Right atrium auricular region (tissue), 2 donors: ENCODE measurements at places on chromosomes 6 and 20.

- no peak for DNase-seq
Measured at GRCh38 chr6:84516154-84516553, 248.2 kb downstream of the TBX18 start.

- DNase-seq, result no peak
Measured at GRCh38 chr6:24831771-24832716, 33.3 kb upstream of the ARMH2 start.

DNA sequence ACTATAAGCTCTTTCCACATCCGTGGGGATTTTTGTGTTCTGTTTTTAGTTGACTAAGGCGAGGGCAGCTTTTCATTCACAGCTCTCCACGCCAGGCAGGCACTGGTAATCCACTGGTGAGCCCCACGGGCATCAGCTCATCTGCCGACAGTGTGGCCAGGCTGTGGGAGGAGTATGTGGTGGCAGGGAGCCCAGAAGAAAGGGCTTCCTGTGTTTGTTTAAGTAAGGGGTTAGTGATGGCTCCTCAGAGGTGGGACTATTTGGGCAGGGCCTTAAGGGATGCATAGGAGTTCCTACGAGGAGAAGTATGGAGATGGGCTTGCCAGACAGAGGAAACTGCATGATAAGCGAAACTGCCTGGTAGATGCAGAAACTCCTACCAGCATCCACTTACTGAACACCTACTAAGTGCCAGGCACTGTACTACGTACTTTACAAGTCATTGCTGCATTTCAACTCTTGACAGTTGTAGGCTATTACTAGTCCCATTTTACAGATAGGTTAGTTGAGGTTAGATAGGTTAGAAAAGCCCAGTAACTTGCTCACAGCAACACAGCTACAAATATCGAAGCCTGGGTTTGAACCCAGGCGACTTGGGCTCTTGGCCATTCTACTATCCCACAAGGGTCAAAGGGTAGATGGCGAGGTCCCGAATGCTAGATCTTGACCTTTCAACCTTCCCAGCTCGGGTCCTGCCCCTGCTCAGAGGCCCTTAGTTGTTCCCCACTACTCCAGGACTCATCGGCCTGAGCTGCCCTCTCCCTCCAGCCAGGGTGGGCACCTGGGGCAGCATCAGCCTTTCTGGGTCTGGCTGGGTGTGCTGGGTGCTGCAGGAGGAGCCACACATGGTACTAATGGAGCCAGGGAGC lies 55.1 kb downstream of the CEBPB start:
- DNase-seq, result no peak

DNA sequence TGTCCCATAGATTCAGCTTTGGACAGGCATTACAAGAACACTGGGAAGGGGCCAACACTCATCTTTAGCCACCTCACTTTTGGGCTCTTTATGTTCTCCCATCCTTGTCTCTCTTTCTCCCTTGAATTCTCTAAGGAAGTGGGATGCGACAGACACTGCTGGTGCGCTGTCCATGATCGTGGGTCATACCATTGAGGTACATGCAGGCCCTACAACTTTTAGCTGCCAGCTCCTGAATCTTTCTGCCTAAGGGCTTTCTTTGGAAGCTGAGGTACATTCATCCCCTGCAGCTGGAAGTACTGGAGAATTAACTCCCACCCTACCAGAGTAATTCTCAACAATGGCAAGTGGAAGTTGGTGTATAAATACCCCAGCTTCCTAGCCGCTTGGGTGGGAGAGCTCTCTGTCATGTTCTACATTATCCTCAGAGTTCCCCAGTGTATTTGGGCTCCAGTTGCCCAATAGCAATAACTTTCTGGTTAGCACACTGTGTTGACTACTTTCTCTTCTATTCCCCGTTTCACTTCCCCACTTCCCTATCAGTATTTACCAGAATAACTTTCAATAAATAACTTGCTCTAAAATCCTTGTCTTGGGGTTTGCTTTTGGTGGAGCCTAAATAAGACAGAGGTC lies 309.4 kb upstream of the RNF24 start:
- DNase-seq, result peak; percentile 28

- DNase-seq, result no peak
Measured at GRCh38 chr6:154403788-154404187, 47.2 kb upstream of the IPCEF1 start.

DNA sequence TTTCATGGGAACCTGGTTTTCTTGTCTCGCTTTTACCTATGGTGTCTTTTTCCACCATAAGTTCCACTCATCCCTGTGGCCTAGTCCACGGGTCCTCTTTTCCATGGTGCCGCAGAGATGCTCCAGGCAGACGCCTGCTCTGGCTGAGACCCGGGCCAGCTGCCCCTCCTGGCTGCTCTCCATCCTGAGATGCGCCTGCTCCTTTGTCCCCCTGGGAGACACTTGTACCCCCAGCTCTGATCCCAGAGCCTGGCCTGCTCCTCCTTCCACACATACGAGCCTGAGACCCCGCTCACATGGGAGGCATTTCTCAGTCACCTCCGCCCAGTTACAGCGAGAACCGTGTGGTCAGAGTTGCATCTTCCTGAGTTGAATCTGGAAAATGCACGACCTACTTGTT lies 29.6 kb downstream of the RNASET2 start:
- DNase-seq, result no peak

DNA sequence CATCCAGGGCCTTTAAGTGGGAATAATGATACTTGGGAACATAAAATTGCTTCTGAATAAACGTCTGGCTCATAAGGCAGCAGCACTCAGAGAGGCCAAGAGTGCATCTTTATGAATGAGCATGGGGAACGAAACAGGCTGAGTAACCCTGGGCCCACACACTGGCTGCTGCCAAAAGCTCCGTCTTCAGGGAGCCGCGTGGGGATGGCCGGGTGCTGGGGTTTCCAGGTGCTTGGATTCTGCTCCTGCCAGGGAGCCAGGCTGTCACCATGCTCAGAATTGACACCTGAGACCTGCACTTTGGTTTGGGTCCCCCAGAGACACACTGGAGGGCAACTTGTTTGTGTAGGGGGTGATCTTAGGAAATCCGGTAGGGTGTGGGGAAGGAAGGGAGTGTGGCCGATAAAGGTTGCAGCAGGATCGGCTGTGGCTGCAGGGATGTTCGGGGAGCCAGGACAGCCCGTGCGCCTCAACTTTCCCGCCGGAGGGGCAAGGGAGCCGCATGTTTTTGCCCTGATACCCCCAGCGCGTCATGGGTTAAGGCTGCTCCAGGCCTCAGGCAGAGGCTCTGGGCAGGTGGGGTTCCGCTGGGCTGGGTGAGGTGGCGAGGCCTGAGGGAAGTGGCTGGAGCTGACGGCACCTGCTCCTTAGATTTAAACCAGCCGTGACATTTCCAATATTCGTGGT lies 101.8 kb downstream of the YTHDF1 start:
- no peak for DNase-seq

DNA sequence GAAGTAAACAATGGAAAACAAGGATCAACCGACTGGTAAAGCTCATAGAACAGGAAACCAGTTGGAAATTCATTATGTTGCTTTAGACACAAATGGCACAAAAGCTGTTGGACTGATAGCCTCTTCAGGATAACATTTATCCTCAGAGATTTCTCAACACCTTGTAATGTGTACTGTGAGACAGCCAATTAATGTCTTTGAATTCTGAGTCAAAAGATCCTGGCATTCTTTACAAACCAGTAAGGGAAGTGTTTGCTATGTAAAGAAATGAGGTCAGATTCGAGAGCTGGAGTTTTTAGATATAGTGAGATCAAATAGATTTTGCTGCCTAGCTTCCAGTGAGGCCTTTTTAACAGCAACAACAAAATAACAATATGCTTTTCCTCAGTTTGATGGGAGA lies 439.2 kb downstream of the C6orf118 start:
- no peak for DNase-seq

- DNase-seq, result no peak
Measured at GRCh38 chr6:7431674-7432390, 42.2 kb downstream of the RIOK1 start.

GRCh38 chr6:144585217-144585814 lies 300.2 kb downstream of the UTRN start:
- no peak for DNase-seq

- DNase-seq, result no peak
Measured at GRCh38 chr20:25032065-25032477, 25.9 kb downstream of the ACSS1 start.

- DNase-seq, result no peak
Measured at GRCh38 chr6:45738057-45738455, 277.6 kb downstream of the CLIC5 start.

GRCh38 chr6:13445005-13445743 lies 42.2 kb downstream of the GFOD1 start:
- no peak for DNase-seq

- no peak for DNase-seq
Measured at GRCh38 chr6:25056130-25056529, 120.4 kb upstream of the RIPOR2 start.

- DNase-seq, result no peak
Measured at GRCh38 chr6:18509871-18510643, 122.9 kb downstream of the RNF144B start.

DNA sequence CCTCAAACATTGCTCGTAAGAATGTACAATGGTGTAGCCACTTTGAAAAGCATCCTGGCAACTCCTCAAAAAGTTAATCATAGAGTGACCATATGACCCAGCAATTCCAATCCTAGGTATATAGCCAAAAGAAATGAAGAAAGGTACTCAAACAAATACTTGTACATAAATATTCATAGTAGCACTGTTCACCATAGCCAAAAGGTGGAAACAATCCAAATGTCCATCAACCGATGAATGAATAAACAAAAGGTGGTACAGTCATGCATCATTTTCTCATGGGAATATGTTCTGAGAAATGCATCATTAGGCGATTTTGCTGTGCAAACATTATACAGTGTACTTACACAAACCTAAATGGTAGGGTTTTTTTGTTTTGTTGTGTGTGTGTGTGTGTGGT lies 74.4 kb upstream of the TBC1D7 start:
- DNase-seq, result no peak

DNA sequence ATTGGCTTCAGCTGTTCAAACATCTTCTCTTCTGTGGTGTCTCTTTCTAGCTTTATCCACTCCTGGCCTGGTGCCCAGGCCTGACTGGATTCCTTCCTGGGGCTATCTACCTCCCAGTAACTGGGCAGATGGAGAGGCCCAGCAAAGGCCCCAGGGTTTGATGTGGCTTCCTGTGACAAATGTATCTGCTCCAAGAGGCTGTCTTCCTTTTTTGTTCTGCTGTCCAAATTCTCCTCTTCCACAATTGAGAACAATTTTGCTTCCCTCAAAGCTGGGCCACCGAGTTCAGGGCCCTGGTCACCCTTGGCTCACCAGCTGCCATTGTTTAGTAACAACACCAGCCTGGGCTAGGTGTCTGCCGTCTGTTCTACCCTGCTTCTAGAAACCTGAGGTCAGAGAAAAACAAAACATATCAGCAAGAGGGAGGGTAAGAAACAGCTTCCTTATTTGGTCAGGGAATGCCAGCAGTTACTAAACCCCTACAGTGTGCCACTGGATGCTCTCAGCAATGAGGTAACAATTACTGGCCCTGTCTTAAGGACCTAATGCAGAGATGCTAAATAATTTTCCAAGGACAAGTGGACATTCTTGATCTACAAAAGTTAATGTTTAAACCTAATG lies 3.9 kb downstream of the ZFP57 start:
- DNase-seq, result no peak

DNA sequence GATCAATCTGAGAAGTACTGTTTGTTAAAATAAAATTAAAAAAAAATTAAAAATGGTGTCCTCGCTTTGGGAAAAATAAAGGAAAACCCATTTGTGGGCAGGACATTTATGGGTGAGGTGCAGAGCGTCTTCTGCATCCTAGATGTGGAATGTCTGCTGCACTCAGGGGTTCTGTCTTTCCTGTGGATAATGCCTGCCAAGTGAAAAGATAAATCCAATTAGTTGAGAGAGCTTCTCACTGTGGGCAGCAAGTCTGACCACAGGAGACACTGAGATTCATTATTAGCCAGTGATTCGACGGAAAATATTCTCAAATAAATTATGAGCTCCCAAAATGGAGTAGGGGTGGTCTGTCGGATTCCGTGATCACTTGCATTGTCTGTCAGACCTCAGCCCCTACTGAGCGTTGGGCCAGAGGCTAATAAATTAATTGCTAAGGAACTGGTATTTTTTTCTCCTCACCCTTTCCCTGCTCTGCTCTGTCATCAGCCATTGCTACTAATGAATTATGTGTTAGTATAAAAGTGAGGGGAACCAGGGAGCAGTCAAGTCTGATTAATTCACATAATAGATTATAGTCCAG lies 10.0 kb downstream of the GMPR start:
- no peak for DNase-seq

- DNase-seq, result no peak
Measured at GRCh38 chr20:32456869-32457478, 98.8 kb downstream of the ASXL1 start.

DNA sequence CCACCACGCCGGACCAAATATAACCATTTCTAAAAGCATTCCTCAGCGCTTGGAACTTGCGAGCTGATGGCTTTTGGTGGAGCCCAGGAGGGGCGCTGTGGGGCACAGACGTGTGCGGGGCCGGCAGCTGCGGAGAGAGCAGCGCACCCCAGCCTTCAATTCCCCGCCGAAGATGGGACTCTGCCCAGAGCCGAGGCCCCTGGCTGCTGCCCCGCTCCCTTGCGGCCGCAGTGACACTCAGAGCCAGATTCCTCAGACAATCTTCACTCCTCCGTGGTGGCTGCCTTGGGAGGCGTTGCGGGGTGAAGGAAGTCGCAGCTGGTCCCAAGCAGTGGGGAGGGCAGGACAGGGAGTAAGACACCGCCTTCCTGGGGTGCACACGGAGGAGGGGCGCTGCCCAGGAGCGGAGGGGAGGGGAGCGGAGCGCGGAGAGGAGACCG lies 87.7 kb downstream of the TMEM242 start:
- DNase-seq, result peak; percentile 75

- no peak for DNase-seq
Measured at GRCh38 chr6:71410164-71410566, 121.6 kb downstream of the OGFRL1 start.

DNA sequence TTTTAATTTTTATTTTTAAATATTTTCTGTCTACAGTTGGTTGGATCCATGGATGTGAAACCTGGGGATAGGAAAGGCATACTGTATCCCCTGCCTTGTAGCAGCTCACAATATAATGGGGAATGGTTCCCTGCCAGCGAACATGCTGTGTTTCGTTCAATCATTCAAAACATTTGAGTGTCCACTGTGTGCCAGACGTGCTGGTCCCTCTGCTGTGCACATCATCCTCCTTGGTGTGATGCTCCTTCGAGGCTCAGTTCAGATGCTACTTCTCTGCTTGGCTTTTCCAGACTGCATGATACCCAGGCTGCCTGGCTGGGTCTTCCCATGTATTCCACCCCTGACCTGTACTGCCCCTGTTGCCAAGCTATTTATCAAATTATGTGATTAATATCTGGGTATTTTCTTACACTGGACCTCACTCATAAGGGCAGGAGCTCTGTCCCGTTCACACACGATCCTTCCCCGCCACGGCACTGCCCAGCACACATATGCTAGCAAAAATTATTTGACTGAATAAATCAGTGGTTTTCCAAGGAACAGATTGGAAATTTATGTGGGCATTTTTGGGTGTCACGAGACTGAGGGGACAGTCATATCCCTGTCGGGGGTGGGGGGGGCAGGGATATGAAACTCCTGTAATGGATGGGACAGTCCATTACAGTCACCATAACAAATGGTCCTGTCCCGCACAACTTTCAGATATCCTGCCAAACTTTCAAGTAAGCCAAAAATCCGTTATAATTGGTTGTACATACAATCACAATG lies 4.9 kb downstream of the SDCBP2 start:
- DNase-seq, result no peak
